ENCODE measurements at places on chromosomes 16 and 17.

DNA sequence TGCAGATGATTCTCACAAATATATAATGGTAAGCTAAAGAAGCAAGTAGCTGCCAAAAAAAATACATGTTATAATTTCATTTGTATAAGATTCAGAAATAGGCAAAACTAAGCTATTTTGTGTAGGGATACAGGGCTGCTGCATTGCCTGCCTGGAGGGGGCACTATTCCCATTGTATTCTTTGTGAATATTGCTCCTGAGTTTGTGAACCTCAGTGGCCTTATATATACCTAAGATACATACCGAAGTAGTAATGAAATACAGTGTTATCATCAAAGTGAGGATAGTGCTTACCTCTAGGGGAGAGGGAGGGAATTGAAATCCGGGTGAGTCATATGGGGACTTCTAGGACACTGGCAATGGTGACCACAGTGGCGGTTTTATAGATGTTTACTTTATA lies 53.5 kb downstream of the C17orf58 start:
- peak; percentile 42 for DNase-seq

DNA sequence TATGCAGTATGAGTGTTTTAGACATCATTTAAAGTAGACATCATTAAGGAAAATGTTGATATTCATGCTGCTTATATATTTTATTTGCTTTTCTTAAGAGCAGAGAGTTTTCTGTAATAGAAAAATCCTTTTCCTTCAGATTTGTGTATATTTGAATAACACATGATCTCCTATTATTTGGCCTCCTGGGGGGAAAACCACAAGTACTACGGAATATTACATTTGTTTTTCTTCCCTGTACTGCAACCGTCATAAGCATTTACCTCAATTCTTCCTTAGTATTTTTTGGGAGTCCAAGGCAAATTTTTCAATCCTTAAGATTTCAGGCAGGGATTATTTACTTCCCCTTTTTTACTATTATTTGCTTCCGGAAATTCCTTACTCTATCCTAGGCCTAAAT lies 6.0 kb downstream of the RSPRY1 start:
- DNase-seq: no peak

DNA sequence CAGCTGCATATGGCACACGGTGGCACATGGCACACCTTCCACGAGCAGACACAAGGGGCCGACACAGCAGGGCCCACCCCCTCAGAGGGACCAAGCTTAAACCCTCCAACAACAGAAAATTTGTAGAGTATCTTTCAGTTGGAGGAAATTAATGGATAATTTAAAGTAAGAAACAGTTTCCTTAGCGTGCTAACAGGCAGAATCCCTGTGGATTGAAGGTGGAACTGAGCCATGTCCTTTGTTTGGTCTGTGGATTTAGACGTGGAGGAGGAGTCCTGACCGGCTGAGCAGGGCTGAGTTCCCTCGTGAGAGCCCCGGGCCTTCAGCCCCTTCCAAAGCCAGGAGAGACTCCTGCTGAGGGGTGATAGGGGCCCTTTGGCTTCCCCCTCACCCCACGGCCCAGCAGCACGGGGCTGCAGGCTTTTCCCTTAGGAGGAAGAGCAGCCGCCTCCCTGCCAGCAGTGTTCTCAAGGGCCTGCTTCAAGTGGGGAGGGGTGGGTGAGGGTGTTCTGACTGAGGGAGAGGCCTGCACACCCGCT lies 1.4 kb upstream of the CYB561 start:
- DNase-seq: no peak

- no peak for DNase-seq
These were observed 50.9 kb downstream of the ENGASE start for GRCh38 chr17:79125503-79125902.

GRCh38 chr17:30545024-30545423 lies 67.8 kb downstream of the GOSR1 start:
- peak; percentile 47 for DNase-seq

Data from common myeloid progenitor, CD34-positive (primary cell).